ENCODE measurements at places on chromosomes 12 and 14.

DNA sequence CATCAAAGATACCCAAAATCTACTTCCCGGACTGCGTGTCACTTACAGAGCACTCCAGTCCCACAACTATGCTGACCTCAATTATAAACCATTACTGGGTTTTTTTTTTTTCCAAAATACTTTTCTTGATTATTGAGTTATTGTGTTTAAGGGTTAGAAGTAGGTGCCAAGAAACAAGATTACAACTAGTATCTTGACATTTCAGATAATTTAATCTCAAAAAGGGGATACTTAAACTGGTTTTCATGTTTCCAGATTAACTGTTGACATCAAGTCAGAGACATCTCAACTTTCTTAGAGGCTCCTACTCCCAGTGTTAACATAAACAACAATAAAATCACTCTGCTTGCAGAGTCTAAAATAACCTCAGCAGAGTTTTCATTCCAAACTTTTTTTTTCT lies 131.2 kb upstream of the ARID2 start:
- no peak for DNase-seq

- DNase-seq: no peak
These were observed 131.2 kb downstream of the SCARB1 start for GRCh38 chr12:124732275-124733075.

DNA sequence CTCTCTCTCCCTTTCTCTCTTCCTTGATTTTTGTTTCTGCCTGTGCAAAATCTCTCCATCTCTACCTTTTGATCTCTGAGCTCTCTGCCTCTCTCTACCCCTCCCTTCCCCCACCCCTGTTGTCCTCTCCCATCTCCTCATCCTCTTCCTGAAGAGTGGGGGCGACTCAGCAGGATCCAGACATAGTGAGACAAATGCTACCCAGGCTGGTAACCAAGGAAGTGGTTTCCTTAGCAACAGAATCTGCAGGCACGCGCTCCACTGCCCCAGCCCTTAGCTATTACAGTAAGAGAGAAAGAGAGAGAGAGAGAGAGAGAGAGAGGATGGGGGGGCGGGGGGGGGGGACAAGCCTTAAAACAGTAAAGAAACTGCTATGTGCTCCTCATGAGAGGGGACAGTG lies 85.6 kb downstream of the CMKLR1 start:
- DNase-seq: peak; percentile 18

DNA sequence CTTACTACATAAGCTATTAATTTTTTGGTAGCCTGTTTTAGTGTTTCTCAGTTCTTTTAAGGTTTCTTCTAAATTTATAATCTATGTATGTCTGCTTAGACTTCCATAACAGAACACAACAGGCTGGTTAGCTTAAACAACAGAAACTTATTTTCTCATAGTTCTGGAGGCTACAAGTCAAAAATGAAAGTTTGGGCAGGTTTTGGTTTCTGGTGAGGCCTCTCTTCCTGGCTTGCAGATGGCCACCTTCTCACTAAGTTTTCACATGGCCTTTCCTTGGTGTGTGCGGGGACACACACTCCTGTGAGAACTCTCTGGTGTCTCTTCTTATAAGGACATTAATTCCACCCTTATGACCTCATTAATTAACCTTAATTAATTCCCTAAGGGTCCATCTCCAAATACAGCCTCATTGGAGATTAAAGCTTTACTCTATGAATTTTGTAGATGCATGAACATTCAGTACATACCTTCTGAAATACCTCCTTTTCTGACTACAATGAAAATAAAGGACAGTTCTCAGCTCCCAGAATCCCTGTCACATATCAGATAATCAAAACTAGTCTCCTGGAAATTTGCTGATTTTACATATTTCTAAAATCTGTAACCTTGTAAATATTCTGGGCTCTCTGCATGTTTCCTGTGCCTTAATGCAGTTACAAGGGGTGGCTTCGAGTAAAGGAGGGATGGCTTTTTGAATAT lies 23.2 kb upstream of the BMAL2 start:
- no peak for DNase-seq

GRCh38 chr12:20740972-20741371 lies 45.8 kb downstream of the SLCO1C1 start:
- DNase-seq: no peak

GRCh38 chr14:89589400-89590118 lies 172.5 kb upstream of the FOXN3 start:
- no peak for DNase-seq

DNA sequence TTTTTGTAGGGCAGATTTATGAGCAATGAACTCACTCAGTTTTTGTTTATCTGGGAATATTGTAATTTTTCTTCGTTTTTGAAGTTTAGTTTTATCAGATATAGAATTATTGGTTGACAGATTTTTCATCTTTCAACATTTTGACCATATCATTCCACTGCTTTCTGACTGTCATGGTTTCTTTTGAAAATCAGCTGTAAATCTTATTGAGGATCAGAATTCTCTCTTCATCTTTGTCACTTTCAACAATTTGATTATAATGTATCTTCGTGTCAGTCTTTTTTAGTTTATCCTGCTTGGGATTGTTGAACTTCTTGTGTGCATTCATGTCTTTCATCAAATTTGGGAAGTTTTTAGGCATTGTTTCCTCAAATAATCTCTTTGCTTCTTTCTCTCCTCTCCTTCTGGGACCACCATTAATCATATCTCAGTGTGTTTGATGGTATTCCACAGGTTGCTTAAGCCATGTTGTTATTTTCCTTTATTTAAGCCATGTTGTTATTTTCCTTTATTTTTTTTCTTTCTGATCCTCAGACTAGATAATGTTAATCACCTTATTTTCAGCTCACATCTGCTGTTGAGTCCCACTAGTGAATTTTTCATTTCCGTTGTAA lies 229.7 kb upstream of the GARIN2 start:
- no peak for DNase-seq

DNA sequence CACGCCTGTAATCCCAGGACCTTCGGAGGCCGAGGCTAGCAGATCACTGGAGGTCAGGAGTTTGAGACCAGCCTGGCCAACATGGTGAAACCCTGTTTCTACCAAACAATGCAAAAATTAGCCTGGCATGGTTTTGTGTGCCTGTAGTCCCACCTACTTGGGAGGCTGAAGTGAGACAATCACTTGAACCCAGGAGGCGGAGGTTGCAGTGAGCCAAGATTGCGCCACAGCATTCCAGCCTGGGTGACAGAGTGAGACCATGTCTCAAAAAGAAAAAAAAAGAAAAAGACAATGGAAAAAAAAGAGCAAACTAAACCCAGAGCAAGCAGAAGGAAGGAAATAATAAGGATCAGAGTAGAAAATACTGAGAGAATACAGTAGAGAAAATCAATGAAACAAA lies 5.4 kb downstream of the CHURC1 start:
- no peak for DNase-seq

DNA sequence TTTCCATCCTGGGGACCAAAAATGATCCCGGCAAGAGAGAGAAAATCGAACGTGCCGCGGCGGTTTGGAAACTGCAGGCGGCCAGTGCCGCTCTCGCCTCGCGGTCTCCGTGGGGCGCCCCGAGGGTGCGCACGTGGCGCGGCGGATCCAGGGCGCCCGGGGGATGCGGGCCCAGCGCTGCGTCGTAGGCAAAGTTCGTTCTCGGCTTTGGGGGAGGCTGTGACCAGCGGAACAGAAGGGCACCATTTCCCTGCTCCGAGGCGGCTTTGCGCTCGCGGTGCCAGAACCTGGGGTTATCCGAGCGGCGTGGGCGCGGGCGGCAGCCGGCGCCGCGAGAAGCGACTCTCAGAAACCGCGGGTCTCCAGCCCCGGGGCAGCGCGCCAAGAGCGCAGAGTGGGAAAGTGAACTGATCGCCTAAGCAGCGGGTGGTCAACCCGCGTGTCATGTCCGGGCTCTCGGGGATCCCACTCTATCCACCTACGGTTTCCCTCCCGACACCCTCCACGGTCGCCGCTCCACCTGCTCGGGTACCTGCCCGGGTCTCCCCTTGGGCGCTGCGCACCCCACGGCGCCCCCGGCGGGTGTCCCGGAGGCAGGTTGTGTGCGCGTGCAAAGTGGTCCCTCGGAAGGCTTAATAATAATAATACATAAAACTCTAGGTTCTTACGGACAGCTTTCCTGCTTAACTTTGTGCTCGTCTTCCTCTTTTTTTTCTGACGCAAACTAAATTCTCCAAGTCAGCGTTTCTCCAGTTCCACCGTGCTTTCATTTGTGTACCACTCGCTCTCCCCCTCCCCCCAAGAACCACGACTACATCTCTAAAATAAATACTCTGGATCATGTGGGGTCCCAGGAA lies 1.2 kb downstream of the ESRRB start:
- DNase-seq: peak; percentile 16

- no peak for DNase-seq
These were observed 8.4 kb downstream of the OR6S1 start for GRCh38 chr14:20632831-20633691.

DNA sequence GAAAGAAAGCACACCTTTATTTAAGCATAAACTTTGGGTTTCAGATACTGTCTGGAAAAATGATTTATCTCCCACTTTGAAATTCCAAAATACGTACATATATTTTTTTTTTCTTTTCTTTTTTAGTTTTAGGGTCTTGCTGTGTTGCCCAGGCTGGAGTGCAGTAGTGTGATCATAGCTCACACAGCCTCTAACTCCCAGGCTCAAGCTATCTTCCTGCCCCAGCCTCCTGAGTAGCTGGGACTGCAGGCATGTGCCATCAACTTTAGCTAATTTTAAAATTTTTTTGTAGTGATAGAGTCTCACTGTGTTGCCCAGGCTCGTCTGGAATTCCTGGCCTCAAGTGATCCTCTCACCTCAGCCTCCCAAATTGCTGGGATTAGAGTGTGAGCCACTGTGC lies 45.9 kb upstream of the PAPLN start:
- no peak for DNase-seq

- DNase-seq: no peak
These were observed 26.2 kb downstream of the BEGAIN start for GRCh38 chr14:100561005-100561404.

DNA sequence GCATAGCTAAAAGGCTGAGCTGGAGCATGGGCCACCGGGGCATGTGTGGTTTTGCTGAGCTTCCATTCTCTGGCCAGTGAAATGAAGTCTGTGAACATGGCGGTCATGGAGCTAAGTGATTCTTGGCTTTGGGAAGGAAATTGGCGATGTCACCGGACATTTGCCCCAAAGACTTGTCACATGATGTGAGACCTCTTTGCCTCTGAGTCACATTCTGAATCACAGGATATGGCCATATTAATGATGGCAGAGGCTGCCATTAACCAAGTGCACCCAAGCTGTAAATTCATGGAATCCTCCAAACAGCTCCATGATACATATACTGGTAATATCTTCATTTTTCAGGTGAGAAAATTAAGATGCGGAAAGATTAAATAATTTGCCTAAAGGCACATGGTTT lies 27.4 kb upstream of the BATF start:
- DNase-seq: no peak

DNA sequence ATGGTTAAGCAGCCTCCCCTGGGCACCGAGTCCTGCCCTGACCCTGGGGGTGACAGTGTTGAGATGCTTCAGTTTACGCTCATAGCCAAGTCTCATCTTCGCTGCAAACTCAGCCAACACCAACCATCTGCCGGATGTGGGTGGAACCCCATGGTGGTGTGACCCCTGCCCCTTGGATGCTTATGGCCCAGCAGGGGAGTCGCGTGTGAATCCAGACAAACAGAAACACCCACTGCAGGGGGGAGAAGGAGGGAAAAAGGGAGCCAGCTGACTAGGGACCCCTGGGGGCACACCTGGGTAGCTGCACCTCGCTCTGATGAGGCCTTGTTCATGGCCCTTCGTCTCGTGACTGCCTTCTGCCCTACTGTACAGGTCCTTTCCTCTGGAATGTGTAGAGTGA lies 23.8 kb downstream of the AACS start:
- DNase-seq: peak; percentile 89

DNA sequence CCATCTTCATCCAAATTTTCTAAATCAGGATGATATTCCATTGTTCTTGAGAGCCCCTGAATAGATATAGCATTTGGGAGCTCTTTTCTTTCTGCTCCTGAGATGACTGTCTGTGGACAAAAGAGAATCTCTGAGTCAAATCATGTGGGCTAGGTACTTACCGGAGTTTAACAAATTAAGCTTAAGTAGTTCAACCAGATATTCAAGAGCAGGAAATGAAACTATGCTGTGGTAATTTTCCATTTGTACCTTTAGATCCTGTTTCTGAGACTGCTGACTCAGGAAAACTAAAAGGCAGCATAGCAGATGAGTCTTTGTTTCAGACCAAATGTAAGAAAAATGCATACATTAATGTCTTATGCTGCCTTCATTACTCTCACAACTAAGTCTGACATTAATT lies at the start of gene CLEC7A:
CLEC7A (minus strand) TSS at position 158 of the 400 bp plus-strand sequence; CDS start at position 41, 117 bp downstream.
- DNase-seq: no peak

DNA sequence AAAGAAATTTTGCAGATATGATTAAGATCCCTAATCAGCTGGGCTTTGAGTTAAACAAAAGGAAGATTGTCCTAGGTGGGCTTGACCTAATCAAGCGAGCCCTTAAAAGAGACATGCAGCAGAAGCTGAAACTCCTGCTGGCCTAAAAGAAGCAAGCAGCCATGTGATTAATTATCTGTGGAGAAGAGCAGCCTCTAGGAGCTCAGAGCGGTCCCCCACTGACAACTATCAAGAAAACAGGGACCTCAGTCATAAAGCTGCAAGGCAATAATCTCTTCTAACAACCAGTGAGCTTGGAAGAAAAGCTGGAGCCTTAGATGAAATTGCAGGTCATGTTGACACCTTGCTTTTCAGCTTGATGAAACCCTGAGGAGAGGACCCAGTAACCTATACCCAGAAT lies 288.9 kb upstream of the CLEC14A start:
- DNase-seq: no peak

Data from NCI-H345 (cell line).